Astrocyte of the cerebellum (primary cell): ENCODE measurements at places on chromosomes 6 and 20.
A peak's percentile ranks its signal among the peaks of the same experiment; 100 is the strongest.

DNA sequence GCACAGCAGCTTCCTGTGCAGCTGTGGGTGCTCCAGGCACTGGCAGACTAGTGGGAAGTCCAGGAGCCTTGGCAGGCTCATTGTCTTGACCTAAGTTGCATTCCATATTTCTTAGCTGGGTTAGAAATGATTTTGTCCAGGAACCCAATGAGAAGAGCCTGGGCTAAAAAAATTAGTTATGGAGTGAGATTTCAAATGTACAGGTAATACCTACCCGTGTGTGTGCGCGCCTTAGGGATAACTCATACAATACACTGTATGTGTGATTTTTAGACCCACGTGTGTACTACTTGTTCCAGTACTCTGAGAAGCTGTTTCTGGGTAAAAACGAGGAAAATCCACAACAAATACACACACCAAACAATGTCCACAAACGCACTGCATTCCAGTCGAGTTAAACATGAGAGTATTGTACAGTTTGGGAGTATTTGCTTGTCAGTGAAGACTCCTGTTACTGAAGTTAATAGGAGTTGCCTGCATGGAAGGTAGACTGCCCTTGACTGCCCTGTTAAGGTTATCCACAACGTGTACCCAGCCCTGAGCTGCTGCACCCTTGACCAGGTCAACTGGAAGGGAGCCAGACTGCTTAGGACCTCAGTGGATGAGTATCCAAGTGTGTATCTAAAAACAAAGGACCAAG lies 1.4 kb downstream of the PAQR8 start:
- DNase-seq: no peak

GRCh38 chr20:15205719-15206118 lies 868.3 kb upstream of the FLRT3 start:
- DNase-seq: no peak

DNA sequence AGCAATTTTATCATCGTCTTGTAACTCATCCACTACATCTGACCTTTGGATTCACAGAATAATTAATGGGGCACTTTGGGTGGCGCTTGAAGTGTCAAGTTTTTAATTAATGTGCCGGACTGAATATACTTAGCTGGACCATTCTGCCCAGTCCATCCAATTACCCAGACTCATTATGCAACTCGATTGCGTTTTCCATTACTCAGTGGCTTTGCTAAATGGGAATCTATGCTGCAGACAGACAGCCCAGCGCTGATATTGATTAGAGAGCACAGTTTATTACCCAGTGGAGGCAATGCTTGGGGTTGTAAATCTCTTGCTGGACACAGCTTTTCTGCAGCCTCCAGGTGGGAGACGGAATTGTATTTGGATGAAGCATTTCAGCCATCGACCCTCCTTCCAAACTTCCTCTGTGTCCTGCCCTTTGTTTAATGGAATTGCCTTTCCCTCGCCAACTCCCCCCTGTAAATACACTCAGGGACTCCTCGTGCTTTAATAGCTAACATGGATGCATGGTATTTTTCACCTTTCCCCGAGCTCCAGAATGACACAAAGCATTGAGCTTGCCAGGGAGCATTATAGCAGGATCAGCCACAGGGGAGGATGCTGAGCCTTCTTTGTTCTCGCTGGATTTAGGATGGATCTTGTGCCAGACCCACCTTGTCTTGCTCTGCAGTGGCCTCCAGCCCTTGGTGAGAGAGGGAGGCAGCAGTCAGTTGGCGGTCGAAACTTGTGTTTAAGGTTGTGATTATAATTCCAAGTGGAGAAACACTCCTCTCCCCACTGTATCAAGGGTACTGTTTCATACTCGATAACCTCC lies 59.7 kb downstream of the EDN3 start:
- DNase-seq: no peak

DNA sequence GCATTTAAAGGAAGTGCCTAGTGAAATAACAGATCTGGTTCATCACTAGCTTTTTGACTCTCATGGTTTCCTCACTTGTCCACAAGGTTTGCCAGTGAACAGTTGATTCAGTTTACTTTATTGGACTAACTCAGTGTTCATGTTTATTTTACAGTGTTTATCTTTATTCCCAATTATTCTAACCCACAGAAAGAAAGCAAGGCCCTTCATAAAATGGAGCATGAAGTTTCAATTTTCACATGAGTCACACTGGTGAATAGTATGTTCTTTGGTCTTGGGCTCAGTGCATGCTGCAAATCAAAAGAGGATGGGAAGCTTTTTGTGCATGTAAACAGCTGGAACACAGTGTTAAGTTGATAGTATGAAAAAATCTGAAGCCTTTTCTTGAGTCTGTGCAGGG lies 217.6 kb upstream of the HDDC2 start:
- DNase-seq: peak; percentile 32

DNA sequence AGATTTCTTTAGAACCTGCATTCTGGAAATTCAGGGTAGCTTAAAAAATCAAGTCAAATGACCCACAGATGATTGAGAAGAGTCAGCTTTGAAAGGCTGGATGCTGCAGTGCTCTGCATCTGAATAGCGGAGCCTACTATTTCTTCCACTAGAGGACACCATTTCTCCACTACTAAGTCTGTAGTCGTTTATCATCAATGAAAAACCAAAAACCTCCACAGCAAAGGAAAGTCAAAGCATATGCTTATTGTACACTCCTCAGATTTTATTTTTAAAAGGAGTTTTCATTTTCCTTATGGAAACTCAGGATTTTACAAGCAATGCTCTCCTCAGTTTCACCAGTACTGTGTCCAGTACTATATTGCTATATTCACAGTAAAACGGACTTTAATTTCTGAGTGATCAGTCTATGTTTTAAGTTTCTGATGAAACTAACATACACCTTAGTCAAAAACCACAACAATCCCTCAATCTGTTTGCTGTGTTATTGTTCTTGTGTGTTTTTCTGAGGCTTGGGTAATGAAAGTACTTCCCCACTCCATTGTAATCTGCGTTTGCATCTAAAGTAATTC lies 50.5 kb upstream of the ENPP5 start:
- peak; percentile 23 for DNase-seq

- no peak for DNase-seq
These were observed 7.7 kb downstream of the SHLD1 start for GRCh38 chr20:5757949-5758348.
